ENCODE measurements at places on chromosomes 5 and 9.
A peak's percentile ranks its signal among the peaks of the same experiment; 100 is the strongest.

DNA sequence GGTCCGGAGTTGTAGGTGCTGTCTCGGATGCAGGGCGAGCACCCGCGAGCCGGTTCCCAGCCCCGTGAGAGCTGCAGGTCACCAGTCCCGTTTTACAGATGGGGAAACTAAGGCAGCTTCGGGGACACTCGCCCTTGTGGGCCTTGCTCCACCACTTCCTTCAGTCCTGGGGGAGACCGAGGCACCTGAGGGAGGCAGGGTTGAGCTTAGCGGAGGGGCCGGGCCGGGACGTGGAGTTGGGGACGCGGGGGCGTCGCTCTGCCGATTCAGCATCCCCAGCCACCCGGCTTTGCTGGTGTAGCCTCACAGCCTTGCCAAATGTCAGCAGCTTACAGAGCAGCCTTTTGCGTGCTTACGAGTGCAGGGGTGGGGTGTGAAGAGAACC lies 530 bp downstream of the BBLN start:
- DNase-seq = no peak

GRCh38 chr9:90343991-90344390 lies 298.6 kb downstream of the DIRAS2 start:
- no peak for DNase-seq

GRCh38 chr5:85647349-85648127 lies 970.2 kb upstream of the COX7C start:
- DNase-seq = no peak

DNA sequence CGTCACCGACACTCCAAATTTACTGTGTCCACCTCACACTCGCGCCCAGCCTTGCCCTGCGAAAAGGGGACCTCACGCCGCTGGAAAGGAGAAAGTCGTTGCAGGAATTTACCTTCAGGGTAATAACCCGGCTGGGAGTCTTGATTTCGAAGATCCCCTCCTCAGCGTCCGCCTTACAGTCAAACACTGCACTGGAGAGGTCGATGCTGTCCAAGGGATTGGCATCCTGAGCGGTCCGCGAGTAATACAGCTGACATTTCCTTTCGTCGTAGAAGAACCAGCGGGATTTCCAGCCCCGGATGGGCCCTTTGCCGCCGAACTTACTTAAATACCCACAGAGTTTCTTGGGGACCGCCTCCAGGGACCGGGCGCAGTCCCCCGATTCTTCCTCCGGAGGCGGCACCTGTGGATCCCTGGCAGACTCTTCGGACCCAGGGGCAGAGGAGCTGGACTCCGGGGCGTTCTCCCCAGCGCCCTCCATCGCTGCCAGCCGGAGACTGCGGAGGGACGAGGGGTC lies 330 bp downstream of the TBC1D2 start:
- DNase-seq = peak; percentile 10

GRCh38 chr5:10941900-10942299 lies 180.9 kb upstream of the DAP start:
- DNase-seq = no peak

- no peak for DNase-seq
Observed at GRCh38 chr5:34600118-34600493, 56.0 kb upstream of the RAI14 start.

GRCh38 chr9:81465468-81466011 lies 223.8 kb downstream of the TLE1 start:
- DNase-seq = no peak

DNA sequence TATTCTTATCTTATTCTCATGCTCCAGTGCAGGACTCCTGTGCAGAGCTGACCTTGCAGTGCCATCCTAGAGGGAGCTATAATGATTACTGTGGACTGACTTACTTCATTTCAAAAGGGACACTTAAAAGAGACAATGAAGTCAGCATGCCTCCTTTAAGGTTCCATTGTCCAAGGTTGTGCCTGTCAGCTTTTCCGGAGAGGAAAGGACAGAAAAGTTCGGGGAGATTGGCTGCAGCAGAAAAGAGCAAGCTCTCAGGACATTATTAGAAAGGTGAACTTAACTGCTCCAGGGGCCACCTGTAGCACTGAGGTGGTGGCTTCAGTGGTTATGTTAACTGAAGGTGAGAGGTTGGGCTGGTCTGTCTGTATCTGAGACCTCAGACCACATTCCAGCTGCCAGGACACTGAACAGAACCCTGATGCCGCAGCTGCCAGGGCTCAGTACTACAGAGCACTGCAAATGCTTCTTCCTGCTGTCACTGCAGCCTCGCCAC lies 112.9 kb downstream of the ST8SIA4 start:
- no peak for DNase-seq

DNA sequence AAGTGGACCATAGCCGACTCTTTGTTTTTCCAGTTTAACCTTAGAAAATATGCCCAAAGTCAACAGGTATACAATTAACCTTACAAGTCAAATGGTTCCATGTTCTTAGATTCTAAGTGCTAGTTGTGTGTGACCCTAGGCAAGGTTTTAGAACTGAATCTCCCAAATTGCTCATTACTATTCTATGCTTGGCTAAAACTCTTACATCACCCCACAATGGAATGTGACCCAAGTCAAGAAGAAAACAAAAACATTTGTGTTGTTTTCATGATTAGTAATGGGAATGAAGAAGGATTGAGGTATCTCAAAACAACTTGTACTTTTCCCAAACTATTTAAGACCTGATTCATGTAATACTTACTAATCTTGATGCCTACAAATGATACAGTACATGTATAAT lies 159.2 kb downstream of the ARRDC3 start:
- no peak for DNase-seq

DNA sequence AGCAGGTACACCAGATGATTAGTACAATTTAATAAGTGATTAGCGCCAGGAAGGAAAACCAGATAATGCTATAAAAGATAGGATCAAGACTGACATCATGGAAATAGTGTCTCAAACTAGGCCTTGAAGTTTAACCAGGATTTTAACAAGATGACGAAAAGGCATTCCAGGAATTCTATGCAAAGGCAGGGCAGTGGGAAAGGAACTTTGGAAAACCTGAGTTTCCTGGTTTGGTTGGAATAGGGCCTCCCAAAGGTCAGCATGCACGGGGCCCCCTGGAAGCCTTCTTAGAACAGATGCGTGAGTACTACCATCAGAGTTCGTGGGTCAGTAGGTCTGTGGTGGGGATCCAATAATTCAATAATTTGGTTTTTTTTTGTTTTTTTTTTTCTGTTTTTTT lies 935.2 kb upstream of the DMAC1 start:
- no peak for DNase-seq

DNA sequence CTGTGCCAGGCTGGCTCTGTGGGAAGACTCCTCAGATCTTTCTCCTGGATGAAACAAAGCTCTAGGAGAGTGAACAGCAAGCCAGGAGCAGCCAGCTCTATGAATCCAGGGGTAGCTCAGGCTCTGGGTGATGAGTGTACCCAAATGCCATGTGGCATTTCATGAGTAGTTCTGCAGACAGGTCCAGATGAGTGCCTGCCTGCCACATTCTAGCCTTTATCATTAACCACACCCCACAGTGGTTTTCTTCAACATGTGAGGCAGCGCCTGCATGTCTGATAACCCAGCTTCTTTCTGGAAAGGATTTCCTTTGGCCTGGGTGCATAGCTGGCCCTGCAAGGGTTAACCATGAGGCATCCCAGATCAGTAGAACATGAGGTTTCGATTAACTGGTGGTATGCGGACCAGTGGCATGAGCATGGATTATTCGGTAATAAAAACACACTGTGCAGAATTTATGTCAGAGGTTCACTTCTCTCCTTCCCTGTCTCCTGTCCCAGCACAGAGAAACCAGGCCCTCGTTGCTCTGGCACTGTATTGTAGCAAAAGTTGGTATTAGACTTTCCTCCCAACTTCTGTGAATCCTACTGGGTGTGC lies 381.9 kb upstream of the ZNF462 start:
- no peak for DNase-seq

DNA sequence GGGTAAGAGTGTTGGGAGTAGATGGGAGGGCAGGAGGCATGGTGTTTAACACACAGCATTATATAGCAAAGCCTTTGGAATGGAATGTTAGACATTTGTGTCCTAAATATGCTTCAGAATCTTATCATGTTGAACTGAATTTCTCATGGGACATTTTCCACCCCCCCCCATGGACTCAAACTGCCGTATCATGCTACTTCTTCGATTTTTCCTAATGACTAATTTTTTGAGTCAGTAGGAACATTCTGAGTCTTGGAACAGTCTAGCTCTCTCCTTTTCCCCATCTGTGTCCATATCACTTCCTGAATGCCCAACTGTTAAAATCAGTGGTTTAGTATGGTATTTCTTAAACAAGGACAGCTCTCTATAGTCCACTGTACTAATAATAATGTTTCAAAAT lies 380.6 kb downstream of the TLE4 start:
- no peak for DNase-seq

GRCh38 chr9:33239921-33240320 lies at the start of gene SPINK4:
SPINK4 (plus strand) TSS chr9:33240167; CDS start chr9:33240209, 42 bp downstream.
- no peak for DNase-seq

- DNase-seq = no peak
Observed at GRCh38 chr9:34642679-34643078, 3.8 kb upstream of the GALT start.

DNA sequence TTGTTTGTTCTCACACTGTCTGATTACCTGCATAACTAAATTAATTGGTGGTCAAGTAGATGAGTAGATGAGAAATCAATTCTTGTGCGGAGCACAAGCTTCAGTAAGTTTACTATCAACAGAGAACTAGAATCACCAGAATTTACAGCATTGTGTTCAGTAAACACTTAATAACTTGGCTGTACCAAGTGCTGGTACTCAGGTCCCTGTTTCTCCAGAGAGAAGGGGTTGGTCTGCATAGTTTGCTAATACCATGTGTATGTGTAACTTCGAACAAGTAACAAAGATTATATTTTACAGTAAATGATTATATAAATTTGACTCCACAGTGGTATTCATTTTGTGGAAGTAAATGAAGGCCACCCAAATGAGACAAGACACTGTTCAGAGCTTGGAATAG lies 146.3 kb downstream of the PCSK5 start:
- DNase-seq = no peak

DNA sequence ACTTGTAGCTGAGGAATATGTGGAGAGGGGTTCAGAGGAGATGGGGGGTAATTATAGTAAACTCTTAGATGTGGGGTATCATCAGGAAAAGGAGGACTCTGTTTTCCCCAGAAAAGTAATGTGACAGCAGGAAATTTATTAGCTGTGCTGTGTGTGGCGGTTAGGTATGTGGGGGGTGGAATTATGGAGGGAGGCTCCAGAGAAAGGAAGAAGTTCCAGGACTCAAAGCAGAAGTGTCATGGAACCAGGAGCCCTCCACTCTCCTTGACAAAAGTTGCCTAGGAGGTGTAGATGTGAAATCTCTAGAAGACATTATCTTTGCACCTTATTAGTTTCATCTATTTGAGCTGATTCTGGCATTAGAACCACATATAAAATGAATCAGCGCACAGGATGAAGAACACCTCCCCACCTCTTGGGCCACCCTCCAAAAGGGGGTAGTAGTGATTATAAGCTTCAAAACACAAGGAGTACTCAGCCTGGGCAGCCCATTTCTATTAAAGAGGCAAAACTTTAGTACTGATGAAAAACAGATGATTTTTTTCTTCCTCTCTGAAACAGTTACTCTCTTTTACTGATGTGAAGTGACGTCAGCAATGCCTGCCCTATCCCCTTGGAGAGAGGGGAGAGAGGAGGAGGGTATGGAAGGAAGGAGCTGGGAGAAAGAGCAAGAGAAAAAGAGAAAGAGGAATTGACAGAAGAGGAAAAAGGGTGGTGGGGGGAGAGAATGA lies 18.2 kb downstream of the NR2F1 start:
- no peak for DNase-seq
